ENCODE measurements at places on chromosomes 6 and 20.

DNA sequence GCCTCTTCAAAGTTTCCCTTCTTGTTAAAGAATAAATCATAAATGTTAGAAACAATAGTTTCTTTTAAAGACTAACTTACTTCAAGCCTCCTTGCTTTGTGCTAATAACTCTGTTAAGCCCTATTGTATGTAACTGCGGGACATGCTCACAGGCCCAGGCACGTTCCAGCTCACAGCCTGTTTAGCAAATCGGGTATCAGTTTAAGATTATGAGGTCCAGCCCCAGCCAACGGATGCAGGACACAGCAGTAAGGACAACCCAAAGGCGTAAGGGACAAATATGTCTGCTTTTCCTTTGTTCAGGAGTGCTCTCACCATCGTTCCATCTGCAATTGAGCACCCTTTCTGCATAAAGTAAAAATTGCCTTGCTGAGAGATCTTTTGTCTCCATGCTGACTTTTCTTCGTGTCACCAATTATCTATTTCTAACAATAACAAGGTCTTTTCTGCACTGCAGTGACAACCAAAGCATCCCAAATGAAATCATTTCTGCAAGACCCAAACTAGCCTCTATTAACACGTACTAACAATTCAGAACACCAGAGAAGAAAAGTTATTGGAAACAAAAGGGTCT is 1.4 kb downstream of the C6orf52 start:
- DNase-seq: no peak

DNA sequence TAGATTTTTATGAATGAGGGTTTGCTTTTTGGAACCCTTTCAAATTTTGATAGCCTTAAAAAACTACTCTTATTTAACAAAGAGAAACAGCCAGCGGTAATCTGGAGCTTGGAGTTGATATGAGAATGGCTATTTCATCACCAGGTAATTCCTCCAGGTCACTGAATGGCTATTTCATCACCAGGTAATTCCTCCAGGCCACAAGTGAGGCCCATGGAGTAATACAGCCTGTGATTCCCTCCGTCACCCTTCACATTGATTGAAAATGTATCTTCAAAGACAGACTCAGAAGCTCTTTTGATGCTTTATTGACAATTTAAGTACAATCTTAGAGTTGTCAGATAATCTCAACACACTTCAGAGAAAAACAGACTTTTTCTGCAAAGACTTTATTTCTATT is 73.3 kb upstream of the AGPAT4 start:
- DNase-seq: no peak

DNA sequence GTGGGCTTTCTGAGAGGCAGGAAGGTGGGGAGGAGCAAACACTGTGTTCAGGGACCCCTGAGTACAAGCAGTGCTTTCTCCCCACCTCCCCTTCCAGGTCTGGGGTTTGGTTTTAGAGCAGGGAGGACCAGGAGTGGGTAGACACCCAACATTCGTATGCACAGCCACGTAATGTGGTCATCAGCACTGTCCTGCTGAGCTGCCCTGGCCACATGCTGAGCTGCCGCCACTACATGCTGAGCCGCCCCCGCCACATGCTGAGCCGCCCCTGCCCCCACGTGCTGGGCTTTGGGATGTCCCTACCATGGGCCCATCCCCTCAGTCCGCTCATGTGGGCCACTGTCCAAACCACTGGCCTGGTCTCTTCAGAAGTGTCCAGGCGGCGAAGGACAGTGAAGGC is 214.9 kb upstream of the CST7 start:
- no peak for DNase-seq

DNA sequence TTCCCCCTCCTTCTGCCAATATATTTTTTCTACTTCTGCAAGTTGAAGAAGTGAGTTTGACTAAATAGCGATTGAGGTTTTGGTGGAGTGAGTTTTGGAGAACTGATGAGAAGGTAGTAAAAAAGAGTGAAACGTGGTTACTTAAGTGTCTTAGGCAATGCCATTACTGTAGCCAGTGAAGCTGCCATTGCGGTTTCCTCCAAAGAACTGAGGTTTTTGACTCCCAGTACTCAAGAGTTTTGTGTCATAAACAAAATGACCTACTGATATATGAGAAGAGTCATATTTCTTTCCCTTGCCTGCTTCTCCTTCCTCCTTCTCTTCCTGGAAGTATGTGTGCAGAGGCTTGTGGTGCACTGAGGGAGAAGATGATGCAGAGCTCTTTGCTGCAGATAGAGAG is 554.5 kb upstream of the MAP3K7 start:
- no peak for DNase-seq

DNA sequence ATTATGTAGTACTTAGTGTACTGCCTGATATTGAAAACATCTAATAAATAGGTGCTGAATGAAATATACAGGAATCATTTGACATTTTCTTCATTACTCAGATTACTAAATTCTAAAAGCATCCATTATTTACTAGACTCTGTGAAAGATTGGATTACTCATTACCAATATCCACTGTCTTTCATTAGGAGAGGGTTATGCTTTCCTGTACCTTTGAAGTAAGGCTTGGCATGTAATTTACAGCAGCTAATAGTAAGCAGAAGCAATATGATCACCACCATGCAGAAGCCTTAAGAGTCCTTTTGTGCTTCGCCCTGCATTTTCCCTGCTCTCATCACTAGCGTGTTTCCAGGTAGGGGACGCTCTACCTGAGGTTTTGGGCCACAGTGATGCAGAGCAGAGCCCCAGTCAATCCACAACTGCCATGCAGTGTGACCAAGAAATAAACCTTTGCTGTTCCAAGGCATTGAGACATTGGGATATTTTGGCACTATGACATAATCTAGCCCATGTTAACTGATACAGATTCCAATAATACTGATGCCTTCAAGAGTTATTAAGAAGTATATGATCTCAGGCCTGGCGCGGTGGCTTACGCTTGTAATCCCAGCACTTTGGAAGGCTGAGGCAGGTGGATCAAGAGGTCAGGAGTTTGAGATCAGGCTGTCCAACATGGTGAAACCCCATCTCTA is 502.8 kb upstream of the MARCKS start:
- no peak for DNase-seq

DNA sequence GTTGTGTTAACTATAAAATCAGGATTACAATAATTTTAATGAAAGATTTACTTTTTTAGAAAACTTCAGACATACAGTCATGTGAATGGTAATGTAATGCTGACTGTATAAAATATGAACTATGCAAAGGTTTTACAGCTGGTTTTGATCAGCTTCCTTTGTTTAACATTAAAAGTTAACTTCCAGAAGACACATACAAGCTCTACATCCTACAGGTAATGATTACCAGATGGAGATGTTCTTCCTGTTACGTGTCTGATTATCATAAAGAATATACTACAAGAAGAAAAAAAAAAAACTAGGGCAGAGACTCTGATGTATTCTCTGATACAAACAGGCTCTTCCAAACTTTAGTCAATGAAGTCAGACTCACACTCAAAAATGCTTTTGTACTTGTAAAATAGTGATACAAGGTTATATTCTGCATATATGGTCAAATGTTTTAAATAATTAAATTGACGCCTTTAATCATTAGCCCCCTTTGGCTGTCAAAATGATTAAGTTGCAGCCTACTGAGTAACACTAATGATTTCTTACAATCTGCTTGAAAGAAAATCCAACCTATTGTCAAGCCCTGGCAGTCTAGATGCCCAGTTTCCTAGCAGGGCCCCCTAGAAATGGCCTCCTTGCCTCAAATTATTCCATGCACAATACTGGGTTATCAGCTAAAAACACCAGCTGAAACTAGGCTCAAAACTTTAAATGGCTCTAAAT is 251.8 kb upstream of the RUNX2 start:
- DNase-seq: no peak

DNA sequence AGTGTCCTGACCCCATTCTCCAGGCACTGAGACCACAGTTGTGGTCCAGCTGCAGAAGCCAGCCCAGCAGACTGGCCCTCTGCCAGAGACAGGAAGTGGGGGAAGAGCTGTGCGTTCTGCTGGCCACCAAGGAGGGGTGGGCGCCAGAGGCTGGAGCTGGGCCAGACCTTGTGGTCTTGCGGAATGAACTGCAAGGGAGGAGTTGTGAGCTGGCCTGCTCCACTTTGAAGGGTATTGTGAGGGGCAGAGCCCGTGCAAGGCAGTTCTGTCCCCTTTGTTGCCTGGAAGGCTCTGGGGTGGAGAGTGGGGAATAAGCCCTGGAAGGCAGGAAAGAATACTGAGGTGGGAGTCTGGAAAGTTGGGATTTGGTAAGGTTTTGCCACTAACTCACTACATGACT is 3.6 kb upstream of the MDFI start:
- no peak for DNase-seq

- no peak for DNase-seq
Measured at GRCh38 chr6:41527721-41528408, 18.3 kb upstream of the FOXP4 start.

GRCh38 chr6:6816716-6817115 is 228.2 kb downstream of the LY86 start:
- DNase-seq: no peak

GRCh38 chr6:168791917-168792316 is 350.9 kb downstream of the SMOC2 start:
- DNase-seq: no peak

DNA sequence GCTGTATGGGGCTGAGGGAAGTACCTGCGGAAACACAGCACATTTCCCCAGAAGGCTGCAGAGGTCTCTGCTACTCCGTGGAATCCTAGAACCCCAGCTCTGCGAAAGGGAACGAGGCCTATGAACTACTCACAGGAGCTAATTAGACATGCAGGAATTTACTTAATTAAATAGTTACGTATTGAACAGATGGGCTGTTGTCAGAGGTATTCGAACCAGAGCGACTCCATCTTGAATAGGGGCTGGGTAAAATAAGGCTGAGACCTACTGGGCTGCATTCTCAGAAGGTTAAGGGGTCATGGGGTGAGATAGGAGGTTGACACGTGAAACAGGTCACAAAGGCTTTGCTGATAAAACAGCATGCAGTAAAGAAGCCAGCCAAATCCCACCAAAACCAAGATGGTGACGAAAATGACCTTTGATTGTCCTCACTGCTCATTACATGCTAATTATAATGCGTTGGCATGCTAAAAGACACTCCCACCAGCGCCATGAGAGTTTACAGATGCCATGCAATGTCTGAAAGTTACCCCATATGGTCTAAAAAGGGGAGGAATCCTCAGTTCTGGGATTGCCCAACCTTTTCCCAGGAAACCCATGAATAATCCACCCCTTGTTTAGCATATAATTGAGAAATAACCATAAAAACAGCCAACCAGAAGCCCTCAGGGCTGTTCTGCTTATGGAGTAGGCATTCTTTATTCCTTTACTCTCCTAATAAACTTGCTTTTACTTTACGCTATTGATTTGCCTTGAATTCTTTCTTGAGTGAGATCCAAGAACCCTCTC is 14.7 kb upstream of the SSTR4 start:
- DNase-seq: no peak

GRCh38 chr6:144119376-144119775 is 24.0 kb upstream of the SF3B5 start:
- DNase-seq: no peak

DNA sequence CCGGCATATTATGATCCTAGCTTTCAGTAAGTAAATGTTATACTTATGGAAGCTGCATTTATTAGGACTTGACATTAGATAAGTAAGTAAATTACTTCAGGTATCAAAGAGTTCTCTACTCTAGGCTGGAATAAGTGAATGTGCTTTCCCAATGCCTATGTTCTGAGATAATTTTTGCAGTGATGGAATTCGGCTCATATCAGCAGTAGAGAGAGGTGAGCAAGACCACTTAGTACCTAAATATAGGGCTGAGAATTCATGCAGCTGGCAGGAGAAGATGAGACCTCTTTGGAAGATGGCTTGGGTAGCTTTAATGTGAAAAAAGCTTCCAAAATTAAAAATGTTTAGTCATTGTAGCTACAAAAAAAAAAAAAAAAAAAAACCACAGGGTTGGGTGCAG is 13.3 kb upstream of the BEND3 start:
- DNase-seq: no peak
